ENCODE measurements at places on chromosomes 16 and 17.

- DNase-seq: no peak
Observed at GRCh38 chr17:59219992-59220327, 351 bp upstream of the GDPD1 start.

DNA sequence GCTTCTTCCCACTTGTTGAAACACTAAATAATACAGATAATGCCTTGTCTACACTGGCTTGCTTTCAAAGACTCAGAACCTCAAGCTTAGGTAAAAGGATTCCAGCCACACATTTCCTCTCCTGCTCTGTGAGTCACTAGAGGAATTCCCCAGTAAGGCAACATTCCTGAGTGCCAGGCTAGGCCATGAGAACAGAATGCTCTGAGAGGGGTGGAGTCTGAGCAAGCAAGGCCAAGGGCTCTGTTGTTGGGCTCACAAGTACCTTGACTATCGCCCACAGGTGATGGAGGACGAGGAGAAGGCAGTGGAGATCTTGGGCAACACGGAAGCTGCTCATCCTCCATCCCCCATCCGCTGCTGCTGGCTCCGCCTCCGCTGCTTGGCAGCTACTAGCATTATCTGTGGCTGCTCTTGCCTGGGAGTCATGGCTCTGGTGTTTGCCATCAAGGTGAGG, 6.7 kb upstream of the PHKG2 start:
- DNase-seq: no peak

GRCh38 chr17:65626451-65626850, 65.0 kb upstream of the AXIN2 start:
- DNase-seq: no peak

DNA sequence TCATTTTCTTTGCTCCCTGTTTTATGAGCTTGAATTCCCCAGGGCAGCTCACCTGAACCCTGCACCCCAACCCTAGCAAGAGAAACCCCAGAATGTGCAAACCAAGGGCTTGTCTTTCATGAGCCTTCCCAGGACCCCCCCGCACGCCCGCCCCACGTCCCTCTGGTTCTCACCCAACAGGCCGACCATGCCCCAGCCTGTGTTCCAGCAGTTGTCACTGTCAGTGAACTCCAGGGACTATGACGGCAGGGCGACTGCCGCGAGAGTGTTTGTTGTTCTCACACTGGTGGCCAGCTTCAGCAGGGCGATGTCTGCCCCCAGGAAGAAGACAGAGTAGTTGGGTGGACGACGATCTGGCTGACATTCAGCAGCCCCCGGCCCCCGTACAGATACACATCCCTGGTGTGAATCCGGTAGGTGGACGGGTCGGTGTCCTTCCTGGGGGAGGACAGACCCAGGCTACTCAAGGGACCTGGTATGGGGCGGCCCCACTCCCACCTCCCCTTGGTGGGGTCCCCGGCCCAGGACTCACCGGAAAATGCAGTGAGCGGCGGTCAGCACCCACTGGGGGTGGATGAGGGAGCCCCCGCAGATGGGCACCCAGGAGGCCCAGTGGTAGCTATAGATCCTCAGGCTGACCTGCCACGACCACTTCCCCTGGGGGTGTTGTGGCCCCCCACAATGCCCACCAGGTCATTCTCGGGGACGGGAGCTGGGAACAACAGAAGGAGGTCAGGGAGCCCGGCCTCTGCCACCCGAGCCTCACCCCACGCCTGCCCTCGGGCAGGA, 20.1 kb downstream of the TPSD1 start:
- no peak for DNase-seq

- no peak for DNase-seq
Observed at GRCh38 chr17:46774108-46774737, 44.3 kb downstream of the WNT3 start.

DNA sequence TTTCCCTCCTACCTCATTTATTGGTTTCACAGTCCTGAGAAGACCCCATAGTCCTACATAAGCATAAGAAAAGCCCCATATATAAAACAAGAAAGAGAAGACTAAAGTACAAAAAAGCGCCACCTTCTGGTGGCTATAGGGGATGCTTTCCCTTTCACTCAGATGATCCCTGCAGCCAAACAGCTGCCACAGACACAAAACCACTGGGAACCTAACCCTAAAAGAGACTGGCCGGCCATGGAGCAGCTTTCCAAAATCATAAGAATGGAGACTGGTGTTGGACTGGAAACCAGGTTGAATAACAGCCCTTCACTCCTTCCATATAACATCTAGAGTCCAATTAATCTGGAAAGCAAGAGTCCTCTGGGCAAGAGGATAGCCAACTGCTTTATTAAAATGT, 11.4 kb downstream of the DYNC1LI2 start:
- no peak for DNase-seq

DNA sequence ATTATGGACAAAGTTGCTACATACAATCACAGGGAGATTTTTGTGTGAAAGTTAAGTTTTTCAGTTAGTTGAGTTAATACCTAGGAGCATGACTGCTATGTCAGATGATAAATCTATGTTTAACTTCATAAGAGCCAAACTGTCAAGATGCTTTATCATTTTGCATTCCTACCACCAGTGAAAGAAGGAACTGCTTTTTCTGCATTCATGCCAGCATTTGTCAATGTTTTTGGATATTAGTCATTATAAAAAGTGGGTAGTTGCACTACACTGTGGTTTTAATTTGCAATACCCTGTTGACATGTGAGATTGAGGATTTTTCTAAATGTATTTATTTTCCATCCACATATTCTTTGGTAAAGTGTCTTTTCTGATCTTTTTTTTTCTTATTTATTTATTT, 434.0 kb upstream of the MON1B start:
- no peak for DNase-seq

- DNase-seq: no peak
Observed at GRCh38 chr17:58119491-58119890, 28.7 kb upstream of the OR4D1 start.

DNA sequence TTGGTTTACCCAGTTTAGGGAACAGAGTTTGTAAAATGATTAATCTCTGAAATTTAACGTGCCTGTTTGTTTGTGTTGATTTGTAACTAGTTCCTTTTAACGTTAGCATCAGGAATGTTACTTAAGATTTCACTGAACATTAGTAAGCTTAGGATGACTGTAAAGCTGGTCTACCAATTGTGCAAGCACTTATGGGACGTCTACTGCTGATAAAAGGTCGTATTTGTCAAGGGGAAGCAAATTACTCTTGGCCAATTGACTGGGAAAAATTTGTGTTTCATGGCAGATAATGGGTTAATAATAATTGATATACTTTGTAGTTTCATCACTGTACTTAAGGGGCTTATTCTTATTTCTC, 11.8 kb downstream of the METTL9 start:
- no peak for DNase-seq

DNA sequence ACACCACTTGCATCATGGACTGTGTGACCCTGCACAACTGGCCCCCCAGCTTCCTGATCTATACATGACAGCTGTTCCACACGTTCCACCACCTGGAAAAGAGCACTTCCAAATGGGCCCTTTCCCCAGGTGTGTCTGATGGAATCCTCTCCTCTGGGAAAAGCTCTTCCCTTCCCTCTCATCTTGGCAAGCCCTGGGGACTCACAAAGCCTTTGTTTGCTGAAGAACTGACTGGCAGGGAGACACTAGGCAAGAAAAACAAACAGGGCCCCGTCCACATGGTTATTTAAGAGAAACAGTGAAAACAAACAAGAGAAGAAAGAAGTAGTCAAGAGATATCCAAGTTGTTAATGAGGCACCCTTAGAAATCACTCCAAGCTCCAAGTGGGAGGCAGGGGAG, 52.6 kb downstream of the C16orf95 start:
- DNase-seq: no peak

GRCh38 chr16:49932946-49933345, 77.0 kb upstream of the ZNF423 start:
- DNase-seq: no peak

GRCh38 chr16:29927070-29927905, 1.3 kb upstream of the KCTD13 start:
- DNase-seq: no peak

GRCh38 chr17:63460018-63460417, 13.9 kb upstream of the CYB561 start:
- no peak for DNase-seq

DNA sequence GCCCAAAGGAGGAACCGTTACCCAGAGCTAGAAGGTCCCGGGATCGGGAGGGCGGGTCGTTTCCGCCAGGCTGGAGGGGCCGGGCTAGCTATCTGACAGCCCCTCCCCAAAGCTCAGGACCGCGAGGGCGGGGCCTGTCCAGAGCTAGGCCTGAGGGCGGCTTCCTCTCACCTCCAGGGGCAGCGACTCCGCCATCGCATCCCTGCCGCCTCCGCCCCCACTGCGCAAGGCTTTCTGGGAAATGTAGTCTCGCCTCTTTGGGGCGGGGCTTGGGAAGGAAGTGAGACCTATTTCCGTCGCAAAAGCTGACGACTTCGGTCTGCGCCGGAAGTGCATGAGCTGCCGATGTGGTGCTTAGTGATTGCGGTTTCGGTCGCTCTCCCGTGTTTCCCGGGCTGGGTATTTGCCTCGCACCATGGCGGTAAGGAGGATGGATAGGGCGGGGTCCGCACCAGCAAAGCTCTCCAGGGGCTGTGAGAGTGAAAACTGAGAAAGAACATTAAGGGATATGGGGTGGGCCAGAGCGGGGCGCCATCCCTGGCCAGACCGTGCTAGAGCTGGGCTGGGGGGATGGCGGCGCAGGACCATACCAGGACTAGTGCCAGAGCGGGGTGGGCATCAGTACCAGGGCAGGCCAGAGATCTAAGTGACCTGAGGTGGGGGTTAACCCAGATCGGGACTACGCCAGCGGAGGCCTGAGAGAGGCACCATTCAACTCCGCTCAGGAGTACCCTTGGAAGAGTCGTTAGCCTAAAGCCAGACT, at the start of gene TMEM208:
Gene TMEM208, plus strand, starts transcription at position 327 of the 763 bp plus-strand sequence. Its CDS starts 89 bp downstream, at position 416.
- peak; percentile 99 for DNase-seq

DNA sequence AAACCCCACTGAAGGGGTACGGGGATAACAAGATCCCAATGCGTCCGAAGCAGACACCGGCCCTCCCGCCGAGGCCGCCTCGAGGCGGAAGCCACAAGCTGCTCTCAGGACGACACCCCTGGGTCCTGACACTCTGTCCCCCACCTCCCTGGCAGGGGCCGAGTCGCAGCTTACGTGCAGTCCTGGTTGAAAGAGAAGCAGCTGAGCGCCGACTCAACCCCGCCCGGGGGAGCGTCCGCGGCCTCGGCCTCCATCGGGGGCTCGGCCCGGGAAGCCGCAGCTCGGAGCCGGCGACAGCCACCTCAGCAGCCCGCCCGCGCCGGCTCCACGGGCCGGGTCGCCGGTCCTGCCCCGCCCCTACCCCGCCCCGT, at the start of gene WIPI1:
Gene WIPI1, minus strand, starts transcription at position 329 of the 371 bp plus-strand sequence. Its CDS starts 75 bp downstream, at position 254.
- DNase-seq: no peak

DNA sequence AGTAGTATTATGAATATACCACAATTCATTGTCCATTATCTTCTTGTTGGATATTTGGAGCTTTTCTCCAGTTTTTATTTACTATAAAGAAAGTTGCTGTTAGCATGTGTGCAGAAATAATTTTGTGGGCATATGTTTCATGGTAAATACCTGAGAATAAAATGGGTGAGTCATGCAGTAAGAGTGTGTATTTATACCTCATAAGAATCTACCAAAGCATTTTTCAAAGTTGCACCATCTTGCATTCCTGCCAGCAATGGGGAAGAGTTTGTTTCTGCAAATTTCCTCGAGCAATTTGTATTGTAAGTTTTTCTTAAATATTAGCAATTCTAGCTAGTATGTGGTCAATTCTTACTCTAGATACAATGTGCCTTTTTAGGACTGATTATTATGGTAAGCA, 7.9 kb upstream of the MON1B start:
- no peak for DNase-seq

DNA sequence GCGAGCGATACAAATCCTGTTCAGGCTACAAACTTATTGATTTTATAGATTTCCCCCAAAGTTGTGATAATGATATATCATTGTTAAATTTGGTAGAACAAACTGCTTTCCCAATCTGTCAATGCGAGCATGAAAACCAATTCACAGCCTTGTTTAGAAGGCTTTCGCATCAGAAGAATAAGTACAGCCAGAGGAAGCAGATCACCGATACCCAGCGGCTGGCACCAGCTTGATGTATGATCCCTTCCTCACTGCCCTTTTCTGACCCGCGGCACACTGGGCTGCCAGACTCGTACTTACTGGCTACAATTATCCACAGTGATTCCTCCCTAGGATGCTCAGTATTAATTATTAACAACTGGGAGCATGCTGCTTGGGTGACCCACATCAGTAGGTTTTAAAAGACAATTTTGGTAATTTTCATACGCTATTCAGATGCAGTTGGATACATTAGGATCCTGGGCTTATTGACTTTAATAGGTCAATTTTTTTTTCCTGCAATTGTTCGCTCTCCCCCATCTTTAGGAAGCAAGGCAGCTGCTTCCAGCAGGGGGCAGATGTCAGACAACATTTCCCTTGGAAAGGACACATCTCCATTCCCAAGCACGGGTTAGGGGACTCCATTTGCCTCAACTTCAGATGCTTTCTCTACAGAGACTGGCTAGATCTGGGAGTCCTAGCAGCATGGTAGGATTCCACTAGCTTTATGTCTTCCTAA, 582.7 kb upstream of the PSMD7 start:
- no peak for DNase-seq

DNA sequence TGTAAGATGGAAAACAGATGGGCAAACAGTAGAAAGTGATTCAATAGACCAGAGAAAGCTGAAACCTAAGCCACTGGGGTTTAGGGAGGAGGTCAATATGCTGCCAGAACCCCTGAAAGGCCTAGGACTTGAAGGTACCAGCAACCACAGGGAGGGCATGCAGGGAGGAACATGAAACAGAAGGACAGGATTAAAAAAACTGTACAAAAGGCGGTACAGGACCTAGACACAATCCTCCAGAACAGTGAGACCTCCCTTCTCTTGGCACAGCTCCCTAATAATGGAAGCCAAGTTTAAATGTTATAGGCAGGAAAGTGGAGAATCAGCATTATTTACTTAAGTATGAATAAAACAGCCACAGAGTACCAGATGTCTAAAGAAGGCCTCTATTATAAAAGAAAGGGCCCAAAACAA, 105.5 kb downstream of the SPAG9 start:
- DNase-seq: no peak

DNA sequence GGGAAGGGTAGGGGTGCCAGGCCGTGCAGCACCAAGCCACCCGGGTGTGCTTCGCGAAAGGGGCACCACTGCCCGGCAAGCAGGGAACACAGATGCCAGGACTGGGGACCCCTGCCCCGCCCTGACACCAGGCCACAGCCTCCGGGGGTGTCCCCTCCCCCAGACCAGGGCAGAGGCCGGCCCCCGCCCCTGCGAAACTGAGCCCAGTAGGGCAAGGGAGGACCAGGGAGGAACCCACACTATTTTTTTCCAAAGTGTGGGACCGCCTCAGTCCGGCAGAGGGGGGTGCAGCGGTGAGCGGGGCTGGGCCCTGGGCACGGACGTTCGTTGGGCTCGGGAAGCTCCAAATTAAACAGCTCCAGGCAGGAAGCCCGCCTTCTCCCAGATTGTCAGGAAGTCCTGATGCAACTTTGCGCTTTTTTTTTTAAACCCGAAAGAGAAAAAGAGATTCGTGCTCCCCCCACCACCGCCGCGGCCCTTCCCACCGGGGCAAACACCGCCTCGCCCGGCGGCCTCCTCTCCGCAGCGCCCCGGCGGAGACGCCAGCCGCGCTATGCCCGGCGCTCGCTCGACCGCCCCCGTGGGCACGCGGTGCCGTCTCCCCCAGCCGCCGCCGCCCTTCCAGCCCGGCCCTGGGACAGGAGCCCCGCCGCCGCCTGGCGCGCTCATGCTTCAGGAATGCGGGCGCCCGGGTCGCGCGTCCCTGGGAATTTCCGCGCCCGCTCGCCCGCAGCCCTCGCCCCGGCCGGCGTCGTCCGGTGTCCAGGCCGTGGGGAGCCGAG, 755 bp downstream of the PIEZO1 start:
- DNase-seq: peak; percentile 59

- DNase-seq: peak; percentile 83
Observed at GRCh38 chr17:42112552-42113176, at the start of gene DHX58. Gene DHX58 (minus strand): TSS chr17:42112714. CDS start chr17:42111892, 822 bp downstream.
